Thoracic aorta endothelial cell (primary cell): ENCODE measurements at places on chromosomes 3 and 15. TPM values are rescaled to one million over a fixed set of nuclear protein-coding genes. Genes with fewer than 3 reads are reported as not detected.

The RTF1 gene
- 49.3 and 55.9 TPM in 2 replicates for total RNA-seq

The DMXL2 gene
- 20.3 and 29.9 TPM in 2 replicates for total RNA-seq

The FAN1 gene
- 17.7 and 18.1 TPM in 2 replicates for total RNA-seq

The SLC22A13 gene
- total RNA-seq = 0.22 and 0.27 TPM in 2 replicates

The HES1 gene
- 27.0 and 33.6 TPM in 2 replicates for total RNA-seq

The TMEM212 gene
- not detected in 2 replicates for total RNA-seq

The SERPINI2 gene
- total RNA-seq = not detected in 2 replicates

The CD200R1 gene
- 0.07 TPM in 1 of 2 replicates, not detected in the other for total RNA-seq

The DYNLT2B gene
- total RNA-seq = 9.3 and 13.2 TPM in 2 replicates

The GHSR gene
- not detected in 2 replicates for total RNA-seq

The CYP1A1 gene
- 0.93 and 4.5 TPM in 2 replicates for total RNA-seq

The C3orf20 gene
- total RNA-seq = under 0.01 and 0.07 TPM in 2 replicates

The PLSCR5 gene
- not detected in 2 replicates for total RNA-seq

The ATP10A gene
- under 0.01 TPM in 2 replicates for total RNA-seq

The FANCD2OS gene
- not detected in 2 replicates for total RNA-seq

The C3orf38 gene
- 27.8 and 31.2 TPM in 2 replicates for total RNA-seq
